GM23338 (cell line): ENCODE measurements at places on chromosomes 6 and 20.

DNA sequence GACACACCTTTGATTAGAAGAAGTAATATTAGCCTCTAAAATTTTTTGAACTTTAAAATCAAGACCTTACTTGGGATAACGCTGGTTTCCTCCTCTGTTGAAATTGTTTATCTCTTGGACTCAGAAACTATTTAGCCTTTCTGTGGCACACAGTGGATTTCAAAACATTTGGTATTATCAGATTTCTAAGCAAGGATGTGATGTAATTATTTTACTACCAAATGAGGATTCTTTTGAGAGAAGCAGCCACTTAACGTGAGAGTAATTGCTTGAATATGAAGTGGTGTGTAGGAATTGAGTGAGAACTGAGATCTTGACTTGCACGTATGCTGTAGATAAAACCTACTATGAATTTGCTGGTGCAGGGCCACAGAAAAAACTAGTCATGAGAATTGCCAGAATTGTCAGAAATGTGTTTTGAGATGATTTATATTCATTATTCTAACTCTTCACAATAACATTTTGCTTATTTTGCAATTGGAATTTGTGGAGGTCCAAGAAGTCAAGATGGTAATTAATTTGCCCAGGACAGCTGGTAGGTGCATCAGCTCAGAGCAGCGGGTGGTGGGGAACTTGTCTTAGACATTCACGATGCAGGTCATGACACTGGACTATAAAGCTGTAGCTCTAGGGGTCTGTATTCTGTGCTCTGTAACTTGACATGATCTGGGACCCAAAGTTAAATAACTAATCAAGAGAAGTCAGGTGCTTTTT is 53.4 kb downstream of the AKAP12 start:
- no peak for DNase-seq

GRCh38 chr20:61478094-61478493 is 226.0 kb downstream of the CDH4 start:
- no peak for DNase-seq

- DNase-seq: no peak
Measured at GRCh38 chr6:131065112-131065823, 2.2 kb upstream of the EPB41L2 start.

DNA sequence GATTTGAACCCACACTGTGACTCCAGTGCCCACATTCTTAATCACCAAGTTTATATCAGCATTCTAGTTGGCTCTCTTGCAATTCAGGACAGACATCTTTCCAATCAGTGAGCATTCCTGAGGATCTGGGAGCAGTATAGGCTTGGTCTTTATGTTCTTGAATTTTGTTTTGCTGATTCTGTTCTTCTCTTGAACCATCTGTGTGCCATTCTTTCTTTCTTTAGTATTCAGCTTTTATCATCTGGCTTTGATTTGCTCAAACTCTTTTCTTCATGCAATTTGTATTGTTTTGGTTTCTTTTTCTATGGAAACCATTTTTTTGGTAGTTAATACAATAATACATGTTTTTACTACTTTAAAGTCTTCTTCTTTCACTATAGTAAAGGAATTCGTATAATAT is 162.4 kb downstream of the CD109 start:
- no peak for DNase-seq

- DNase-seq: no peak
Measured at GRCh38 chr6:132456700-132457143, 55.4 kb upstream of the MOXD1 start.

GRCh38 chr20:42082611-42083010 is 464.4 kb upstream of the CHD6 start:
- no peak for DNase-seq

- DNase-seq: peak; percentile 47
Measured at GRCh38 chr6:53044071-53044470, 21.1 kb upstream of the FBXO9 start.

DNA sequence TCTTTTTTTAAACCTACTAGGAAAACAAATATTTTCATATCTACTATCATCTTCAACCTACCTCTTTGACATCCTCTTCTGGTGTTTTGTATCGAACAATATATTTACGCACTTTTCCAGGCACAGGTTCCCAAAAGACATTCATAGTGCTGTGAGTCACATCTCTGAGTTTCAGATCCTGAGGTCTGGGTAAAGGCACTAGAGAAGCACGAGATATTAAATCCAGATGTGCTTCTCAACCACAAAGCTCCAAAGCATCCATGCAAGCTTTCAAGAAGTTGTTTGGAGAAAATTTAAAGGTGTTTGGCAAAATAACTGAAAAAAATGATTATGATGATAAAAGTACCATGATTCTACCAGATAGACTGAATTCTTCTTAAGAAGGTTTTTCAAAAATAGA is 62.7 kb downstream of the COL12A1 start:
- DNase-seq: no peak

DNA sequence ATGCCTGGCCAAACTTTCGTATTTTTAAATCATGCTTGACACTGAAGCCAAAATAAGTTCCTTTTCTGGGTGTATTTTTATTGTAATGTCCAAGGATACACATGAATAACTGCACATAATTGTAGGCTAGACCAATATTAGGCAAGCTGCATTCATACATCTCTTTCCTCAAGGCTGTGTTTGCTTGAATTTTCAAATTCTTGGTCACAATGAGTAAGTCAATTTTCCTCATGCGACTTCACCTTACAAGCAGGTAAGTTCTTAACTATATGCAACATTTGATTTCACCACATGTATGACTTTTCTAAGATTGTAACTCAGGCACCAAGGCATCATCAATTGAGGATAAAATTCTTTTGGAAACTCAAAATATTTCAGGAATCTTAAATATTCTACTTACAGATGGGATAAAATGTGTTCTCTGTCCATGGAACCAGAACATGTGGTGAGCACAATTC is 112.4 kb upstream of the ZNF217 start:
- no peak for DNase-seq

- no peak for DNase-seq
Measured at GRCh38 chr6:72861935-72862432, 240.1 kb downstream of the KCNQ5 start.

- DNase-seq: peak; percentile 69
Measured at GRCh38 chr20:17570347-17571152, 675 bp downstream of the DSTN start.

DNA sequence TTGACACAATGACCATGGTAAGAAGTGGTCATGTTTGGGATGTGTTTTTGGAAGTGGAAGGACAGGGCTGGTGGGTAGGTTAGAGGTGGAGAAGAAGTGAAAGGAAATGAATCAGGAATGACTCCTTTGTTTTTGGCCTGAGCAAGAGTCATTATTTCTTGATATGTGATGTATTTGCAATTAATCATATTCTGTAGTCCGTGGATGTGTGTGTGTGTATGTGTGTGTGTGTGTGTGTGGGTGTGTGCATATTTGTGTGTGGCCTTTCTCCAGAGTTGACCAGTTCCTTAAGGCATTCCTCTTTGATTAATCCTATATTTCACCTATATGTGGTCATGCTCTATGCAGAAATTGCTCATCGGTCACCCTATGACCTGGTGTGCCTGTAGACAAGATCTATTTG is 130.7 kb downstream of the UTRN start:
- no peak for DNase-seq

DNA sequence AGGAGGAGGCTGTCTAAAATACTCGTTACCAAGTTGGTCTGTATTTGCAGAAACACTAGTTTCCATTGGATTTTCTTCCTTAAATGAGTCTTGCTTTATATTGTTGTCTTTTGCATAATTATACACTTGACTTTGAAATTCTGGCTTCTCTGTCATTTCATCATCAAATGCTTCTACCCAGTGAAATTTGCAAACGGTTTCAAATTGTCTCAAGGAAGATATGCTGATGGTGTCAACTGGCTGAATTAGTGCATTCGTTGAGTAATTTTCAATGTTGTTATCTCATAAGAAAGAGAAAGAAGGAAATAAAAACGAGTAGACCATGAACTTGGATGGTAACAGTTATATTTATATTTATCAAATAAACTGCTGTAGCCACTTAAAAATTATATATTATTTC is 10.8 kb downstream of the CAGE1 start:
- DNase-seq: no peak

GRCh38 chr20:40961176-40961575 is 67.4 kb upstream of the TOP1 start:
- no peak for DNase-seq

- DNase-seq: no peak
Measured at GRCh38 chr20:38963745-38964144, 1.6 kb downstream of the DHX35 start.

DNA sequence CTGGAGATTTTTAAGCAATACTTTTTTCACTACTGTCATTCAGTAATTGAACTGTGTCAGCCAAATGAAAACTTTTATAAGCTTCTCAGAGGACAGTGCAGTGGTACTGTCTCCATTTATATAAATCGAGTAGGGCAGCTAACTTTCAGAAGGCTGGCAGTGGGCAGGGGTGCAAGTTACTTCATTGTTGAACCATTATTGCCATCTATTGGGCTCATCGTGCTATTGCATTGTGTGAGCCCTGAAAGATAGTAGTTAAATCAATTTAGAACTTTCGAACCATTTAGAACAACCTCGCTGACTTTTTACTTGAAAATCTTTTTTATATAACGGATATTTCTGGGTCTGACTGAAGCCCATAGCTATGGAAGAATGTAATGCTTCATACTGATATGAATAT is 347.8 kb upstream of the PLCB4 start:
- peak; percentile 78 for DNase-seq

DNA sequence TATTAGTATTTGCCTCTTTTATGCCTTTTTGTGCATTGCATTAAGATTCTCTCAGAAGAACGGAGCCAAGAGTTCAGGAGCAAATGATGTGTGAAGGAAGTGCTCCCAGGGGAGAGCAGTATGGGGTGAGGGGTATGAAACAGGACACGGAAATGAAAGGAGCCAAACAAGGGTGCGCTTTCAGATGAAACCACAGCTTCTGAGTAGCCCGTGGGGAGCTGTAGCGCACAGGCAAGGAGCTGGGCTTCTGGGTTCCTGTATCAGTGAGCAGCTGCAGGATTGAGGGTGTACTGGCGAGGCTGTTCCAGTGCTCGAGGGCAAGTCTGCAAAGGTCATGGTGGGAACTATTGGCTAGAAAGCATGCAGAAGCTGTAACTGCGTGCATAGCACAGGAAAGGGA is 25.4 kb downstream of the ANKEF1 start:
- peak; percentile 27 for DNase-seq

- DNase-seq: no peak
Measured at GRCh38 chr6:26520237-26520849, 17.8 kb upstream of the HMGN4 start.

- no peak for DNase-seq
Measured at GRCh38 chr6:142303176-142303533, 1.3 kb downstream of the ADGRG6 start.

GRCh38 chr6:39214846-39215639 is 14.2 kb downstream of the KCNK5 start:
- no peak for DNase-seq

GRCh38 chr6:6811128-6812009 is 222.8 kb downstream of the LY86 start:
- peak; percentile 84 for DNase-seq

DNA sequence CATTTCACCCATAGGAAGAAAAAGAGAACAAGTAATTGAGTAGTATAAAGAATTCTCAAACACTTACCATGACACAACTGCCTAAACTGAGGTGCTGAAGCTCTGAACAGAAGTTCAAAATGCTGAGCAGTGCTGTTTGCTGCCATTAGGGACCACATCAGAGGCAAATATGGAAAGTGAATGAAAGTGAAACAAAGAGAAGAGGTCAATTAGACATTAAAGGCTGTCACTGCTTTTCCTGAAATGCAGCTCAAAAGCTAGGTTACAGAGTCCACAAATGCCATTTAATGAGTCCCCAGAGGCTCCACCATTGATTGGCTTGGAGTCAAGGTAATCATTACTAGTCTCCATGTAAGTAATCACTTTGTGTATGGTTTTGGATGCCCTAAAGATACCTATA is 46.1 kb downstream of the POU3F2 start:
- no peak for DNase-seq

DNA sequence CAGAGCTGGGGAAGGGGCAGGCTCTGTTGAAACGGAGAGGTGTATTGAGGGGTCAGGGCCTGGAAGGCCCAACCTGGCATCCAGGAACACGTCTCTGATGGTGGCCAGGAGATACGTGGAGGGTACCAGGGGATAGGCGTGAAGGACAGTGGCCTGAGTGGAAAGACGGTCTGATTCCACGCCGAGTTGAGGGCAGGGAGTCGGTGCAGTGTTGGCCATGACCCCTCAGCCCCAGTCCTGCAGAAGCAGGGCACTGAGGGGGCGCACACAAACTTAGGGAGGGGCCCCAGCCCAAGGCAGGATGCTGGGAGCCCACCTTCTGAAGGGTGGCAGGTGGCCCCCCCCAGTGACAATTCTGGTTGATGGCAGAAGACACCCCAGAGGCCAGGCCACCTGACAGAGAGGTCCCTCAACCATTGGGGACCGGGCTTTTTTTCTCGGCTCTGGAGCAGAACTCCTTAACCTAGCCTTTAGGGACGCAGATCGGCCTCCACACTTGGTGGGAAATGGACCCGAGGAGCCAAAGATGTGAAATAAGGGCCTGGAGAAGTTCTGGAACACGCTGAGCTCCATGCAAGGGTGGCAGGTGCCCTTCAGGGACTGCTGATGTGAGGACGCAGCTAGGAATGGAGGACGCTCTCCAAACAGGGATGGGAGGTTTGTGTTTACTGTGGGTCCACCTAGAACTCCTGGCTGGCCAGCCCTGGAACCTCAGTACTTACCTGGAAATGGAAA is 91.0 kb downstream of the TMEM242 start:
- DNase-seq: no peak

DNA sequence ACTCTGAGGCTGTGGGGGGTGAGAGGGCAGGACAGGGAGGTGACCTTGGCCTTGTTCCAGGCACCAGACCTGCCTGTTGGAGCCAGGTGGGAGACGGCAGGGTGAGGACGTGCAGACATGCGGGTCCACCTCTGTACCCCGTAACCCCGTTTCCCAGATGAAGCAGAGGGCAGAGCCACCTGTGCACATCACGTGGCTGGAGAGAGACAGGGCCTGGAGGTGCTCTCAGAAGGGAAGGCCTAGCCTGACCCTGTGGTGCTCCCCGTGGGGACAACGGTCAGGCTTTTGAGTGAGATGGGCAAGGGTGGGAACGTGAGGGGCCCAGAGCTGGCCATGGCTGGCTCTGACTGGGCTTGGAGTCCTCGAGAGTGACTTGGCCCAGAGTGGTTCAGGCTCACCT is 6.6 kb downstream of the NTSR1 start:
- no peak for DNase-seq

- peak; percentile 56 for DNase-seq
Measured at GRCh38 chr20:61980647-61981583, 84.8 kb downstream of the TAF4 start.

GRCh38 chr20:24027229-24027628 is 38.6 kb upstream of the GGTLC1 start:
- no peak for DNase-seq

- no peak for DNase-seq
Measured at GRCh38 chr6:41429506-41430504, 94.4 kb downstream of the NCR2 start.

DNA sequence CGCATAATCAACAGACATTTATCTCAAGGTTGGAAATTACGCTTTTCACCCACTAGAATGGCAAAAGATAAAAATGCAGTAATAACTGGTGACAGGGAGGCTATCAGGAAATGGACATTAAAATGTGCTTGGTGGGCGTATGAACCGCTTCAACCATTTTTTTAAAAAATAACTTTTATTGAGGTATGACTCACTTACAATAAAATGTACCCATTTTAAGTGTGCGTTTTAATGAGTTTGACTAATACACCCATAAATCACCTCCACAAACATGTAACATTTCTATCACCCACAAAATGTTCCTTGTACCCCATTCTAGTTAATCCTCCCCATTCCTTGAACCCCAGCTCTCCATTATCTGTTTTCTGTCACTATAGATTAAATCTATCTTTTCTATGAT is 96.8 kb downstream of the IYD start:
- no peak for DNase-seq
